ENCODE measurements at places on chromosomes 12 and 14.
A peak's percentile ranks its signal among the peaks of the same experiment; 100 is the strongest.

GRCh38 chr12:33052141-33053051, 155.8 kb upstream of the PKP2 start:
- peak; percentile 23 for DNase-seq

- no peak for DNase-seq
Observed at GRCh38 chr12:71152851-71153250, 4.9 kb downstream of the TSPAN8 start.

GRCh38 chr14:65878586-65878985, 466.1 kb downstream of the FUT8 start:
- DNase-seq: no peak

GRCh38 chr12:104850781-104851180, 107.3 kb downstream of the SLC41A2 start:
- no peak for DNase-seq

DNA sequence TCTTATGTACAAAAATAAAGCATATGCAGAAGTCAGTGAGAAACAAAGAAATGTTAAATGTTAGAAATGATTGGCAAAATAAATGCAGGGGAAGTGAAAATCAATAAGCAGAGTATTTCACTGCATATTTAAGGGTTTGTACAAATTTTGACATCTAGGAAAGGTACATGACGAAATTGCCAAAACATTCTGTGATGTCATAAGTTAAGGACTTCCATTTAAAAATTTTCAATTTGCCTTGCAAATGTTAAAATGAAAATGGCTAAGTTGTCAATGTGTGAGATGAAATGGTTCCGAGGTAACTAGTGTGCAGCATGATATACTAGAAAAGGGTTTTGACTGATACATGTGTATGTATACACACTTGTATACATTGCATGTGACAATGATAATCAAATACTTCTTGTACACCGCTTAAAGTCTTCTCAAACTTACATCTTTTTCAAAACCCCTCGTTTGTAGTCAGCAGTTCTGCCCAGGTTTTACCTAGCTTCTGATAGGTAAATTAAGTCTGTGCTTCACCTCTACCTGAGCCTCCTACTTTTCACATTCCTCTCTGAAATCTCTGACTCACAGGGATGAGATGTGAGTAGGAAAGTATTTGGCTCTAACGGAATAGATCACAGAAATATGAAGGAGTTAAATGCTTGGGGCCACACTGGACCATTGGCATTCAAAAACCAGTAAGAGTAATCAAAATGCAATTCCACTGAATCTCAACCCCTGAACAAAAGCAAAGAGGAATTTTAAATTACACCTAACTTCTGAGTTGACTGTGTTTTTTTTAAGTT, 442.4 kb upstream of the FOXG1 start:
- no peak for DNase-seq

DNA sequence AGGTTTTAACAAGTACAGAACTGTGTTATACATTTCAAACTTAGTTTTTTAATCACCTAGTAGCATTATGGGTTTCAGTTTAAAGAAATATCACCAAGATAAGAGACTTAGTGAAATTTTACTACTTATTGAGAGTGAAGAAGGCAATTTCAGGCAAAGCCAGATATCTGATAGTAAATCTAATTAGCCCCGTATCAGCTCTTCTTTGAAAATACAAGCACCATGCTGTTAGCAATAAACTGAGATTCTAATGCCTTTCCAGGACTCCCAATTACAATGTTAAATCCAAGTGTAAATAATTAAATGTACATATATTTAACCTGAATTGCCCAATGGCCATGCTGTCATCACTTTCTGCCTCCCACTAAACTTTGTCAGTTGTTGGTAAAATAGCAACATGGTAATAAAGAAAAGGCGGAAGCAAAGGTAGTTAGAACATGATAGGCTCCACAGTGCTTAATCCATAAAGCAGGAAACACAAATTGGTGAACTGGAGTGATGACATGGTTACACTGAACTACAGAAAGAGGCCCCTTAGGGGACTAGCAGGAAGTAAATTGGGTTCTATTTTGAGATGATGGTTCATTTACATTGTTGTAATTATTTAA, 646.1 kb downstream of the C12orf50 start:
- no peak for DNase-seq

DNA sequence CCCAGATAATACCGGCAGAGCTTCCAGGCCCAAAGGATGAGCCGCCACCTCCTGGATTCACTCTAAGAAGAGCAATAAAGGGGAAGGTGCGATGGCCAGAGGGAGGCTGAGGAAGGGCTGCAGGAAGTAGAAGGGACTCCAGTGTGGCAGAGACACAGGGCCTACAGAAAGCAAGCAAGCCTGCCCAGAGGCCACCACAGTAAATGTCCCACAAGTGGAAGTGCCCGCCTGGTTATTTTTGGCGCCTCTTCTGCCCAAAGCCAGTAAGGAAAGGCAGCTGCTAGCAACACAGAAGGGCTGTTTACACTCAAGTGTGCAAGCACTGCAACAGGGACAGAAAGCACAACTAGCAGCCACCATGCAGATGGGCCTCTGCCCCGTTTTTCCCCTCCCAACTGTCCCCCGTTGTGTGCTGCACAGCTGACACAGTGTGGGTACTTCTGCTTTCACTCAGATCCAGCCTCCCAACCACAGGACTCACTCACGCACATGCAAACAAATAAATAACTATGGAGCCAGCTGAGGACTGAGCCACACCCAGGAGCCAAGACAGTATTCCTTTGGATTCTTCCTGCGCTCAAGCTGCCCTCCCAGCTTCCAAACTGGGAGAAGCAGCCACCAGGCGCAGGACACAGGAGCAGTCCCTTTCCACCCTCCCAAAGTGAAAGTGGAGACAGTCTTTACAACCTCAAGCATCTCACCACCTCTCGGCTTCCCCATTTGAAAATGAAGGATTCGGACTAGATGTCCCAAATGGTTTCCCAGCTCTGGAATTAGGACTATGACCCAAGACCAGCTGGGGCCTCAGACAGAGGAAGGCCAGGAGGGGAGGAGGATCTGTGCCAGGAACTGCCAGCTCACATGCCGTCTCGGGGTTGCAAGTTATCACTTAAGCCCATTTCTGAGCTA, 40.0 kb upstream of the PNMA1 start:
- no peak for DNase-seq

DNA sequence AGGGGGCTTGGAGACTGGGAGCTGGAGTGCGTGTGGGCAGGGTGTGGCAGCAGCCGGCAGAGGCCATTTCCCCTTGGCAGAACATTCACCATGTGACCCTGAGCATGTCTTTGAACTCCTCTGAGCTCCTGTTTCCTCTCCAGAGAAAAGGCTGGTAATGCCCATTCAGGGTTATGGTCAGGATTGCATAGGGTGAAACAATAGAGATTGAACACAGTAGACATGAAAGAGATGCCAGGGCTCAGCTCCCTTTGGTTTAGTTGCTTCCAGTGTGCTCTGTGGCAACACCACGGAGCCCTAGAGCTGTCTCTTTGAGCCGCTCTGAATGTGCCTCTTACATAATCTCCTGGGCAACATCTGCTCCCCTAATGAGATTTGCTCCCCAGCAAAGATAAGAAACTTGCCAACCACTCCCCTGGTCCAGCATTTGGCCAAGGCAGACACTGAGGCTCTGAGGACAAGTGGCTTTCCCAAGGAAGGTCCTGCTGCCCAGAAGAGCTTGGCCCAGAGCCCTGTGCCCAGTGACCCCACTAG, 4.6 kb downstream of the IFI27 start:
- DNase-seq: no peak

- DNase-seq: no peak
Observed at GRCh38 chr12:51626629-51627028, 35.6 kb downstream of the SCN8A start.

- DNase-seq: no peak
Observed at GRCh38 chr14:69543341-69544115, 31.1 kb downstream of the CCDC177 start.

DNA sequence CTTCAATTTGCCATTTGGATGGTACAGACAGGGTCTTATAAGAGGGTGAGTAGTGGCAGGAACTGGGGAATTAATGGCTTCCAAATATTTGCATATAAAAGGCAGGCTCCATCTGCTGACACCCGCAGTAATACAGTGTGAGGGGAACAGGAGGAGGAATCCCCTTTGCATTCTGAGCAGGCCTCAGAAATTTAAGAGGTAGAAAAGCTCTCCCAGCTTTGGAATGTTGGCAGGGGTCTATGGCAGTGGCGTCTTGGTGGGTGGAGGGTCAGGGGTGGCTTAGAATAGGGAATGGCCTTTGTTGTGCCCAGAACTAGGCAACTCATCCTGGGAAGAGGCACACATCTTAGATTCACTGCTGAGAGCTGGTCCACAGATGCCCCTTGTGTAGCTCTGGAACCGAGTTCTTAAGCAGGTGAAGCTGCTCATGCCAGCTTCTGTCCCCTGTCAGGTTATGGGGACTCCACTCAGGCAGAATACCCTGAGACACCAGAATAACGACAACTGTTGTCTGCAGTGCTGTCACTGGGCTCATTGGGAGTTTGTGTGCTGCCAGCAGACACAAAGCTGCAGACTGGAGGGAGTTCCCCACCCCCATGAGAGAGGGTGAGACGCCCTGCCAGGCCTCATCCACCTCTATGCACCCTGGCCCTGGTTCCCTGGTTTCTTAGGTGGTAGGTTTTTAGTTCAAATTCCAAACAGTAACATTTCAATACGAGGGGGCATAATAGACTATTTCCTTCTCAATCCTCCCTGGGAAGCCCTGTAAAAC, 190.2 kb downstream of the MON2 start:
- no peak for DNase-seq

DNA sequence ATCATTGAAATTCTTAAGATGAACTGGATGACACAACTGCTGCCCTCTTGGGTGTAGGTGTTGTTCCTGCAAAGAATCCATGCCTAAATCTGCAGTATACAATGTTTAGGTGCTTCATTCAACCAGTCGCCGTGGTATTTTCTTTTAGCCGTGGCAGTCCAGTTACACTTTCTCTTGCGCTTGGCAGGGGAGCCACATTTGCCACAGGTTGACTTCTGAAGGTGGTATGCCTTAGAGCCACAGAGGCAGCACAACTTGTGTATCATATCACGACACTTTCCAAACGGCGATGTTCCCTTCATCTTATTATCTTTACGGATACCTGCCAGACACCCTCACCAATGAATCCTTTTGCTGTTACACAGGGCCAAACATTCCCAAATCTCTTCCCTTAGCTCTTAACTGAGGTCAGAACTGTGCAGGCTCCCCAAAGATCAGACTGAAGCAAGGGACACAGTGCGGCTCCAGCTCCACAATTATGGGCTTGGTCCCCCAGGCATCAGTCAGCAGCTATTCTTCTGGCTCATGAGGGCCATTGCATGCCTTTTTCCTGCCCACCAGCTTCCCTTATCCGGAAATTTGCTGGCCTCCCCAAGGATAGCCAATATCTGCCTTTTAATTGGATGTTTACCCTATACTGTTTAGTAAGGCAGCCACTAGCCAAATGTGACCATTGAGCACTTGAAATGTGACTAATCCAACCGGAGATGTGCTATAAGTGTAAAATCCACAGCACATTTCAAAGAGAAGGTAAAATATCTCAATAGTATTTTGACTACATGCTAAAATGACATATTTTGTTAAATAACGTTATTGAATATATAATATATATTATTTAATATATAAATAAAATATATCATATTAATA, 50.7 kb downstream of the SENP1 start:
- DNase-seq: no peak

GRCh38 chr12:54385251-54385914, 850 bp upstream of the ZNF385A start:
- peak; percentile 94 for DNase-seq

DNA sequence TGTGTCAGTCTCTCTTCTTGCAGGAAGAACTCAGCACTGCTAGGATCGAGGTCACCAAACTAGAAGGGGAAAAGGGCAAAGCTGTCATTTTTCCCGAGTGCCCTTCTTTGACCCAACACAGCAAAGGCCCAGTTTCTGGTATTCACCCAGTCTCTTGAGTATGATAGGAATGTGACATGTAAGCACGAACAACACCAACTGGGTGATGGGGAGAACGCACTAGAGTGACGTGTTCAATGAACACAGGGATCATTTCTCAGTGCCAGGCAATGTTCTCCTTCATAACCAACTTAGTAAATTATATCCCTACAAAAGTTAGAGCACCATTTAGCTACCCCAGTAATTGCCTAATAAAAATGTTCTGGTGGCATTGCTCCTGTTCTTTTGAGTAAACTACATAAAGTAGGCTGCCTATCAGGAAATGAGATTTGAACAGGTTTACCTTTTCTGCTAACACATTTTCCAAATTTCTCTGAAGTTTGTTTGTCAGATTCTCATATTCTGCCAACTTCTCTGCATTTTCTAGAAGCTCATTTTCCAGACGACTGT, 64.5 kb downstream of the NIN start:
- DNase-seq: no peak

GRCh38 chr14:83320837-83321236, 1787.2 kb upstream of the SEL1L start:
- DNase-seq: no peak

DNA sequence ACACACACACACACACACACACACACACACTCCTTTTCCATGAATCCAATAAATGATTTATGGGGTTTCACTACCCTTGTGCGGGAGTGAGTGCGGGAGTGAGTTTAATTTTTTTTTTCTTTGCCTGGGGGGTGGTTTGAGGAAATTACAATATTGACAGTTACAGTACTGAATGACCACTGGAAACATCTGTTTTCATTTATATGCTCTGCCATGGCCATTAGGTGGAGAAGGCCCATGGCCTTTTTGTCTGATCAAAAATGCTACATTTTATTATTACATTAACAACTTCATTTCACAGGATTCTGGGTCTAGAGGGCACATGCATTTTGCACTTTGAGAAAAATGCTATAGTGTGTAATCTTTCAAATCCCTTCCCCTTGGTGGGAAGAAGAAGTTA, 5.9 kb downstream of the TBX3 start:
- no peak for DNase-seq

DNA sequence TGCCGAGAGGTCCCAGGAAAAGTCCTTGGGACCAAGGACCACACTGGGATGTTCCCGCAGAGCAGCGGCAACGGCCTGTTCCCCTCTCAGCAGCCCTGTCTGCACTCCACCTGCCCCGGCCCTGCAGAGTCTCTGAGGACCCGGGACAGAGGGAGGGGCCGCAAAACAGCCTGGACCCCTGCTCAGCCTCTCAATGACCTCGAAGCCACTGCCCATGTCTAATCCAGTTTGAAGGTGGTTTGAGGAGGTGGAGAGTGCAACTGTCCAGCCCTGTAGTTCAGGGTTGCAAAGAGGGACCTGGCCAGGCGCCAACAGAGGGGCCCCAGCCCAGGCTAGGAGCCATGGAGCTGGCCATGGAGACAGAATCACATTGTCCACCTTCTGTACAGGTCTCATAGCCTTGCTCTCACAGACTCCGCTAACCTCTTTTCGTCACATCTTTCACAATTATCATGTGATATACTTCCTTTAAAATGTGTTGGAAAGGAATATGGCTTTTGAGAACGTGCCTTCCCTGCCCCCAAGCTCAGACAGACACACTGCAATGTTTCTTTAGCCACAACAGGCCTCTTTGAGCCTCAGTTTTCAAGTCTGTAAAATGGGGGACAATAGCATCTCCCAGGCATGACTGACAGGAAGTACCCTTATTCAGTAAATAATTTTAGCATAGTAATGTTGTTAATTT, 49.3 kb downstream of the ACTN1 start:
- no peak for DNase-seq

- DNase-seq: no peak
Observed at GRCh38 chr12:124743479-124744272, 120.0 kb downstream of the SCARB1 start.

- DNase-seq: no peak
Observed at GRCh38 chr12:120119271-120119973, 2.9 kb upstream of the RAB35 start.

GRCh38 chr14:38994731-38995130, 108.3 kb downstream of the SEC23A start:
- DNase-seq: no peak

Data from H7 (cell line).